Liver (tissue), 10 donors: ENCODE measurements at places on chromosomes 7 and 10.

DNA sequence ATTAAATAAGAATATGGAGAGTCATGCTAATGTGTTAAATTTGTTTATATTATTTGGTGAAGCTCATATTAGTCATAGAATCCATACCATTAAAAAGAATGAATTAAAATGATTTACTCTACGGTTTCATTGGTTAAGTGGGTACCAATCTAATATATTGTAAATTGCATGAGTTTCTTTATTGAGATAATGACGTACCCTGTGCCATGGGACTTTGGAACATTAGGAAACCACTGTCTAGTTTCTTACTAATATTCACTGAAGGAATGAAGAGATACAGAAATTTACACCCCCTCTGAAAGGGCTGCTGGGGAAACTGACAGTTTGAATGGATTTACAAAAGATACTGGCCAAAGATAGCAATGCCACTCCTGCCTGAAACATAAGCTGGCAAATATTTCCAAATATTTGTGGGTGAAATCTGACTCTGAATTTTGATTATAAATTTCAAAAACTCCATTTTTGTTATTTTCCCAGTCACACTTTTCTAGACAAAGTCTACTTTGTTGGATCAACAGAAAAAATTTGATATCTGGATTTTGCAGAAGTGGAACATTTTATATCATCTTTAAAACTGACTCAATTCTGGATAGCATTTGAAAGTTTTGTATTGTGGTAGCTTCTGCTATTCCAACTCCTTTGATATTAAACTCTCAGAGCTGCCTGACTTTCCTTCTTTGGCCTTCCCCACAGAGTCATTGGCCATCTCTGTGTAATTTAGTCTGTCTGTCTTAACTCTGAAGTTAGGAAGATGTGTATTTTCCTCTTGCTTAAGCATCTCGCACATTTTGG is 22.3 kb downstream of the MDFIC start:
- no peak overlapping the region for H3K27ac ChIP-seq
- DNase-seq: no peak
- peaks cover 4% of the 10 kb centered on the region for H3K4me1 ChIP-seq
- no peaks in the 10 kb centered on the region for H3K27me3 ChIP-seq

DNA sequence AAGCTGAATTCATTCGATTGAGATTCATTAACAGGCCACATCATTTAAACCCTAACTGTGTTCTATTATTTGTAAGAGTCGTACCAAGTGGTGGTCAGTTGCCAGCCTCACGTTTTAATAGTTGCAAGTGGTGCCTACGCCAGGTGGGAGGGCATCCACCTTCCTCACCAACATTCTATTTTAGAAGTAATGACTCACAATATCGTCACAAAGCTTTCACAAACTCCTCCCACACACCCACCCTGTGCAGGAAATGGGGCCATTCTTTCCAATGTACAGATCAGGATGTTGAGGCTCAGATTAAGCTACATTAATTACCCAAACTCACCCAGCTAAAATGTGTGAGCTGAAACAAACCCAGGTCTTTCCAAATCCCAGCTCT is 77.3 kb upstream of the SAMD8 start:
- DNase-seq: no peak
- H3K27me3 ChIP-seq: no peaks in the 10 kb centered on the region
- no peaks in the 10 kb centered on the region for H3K4me1 ChIP-seq
- no peak overlapping the region for H3K27ac ChIP-seq
- H3K4me3 ChIP-seq: no peak overlapping the region

- H3K4me1 ChIP-seq: no peaks in the 10 kb centered on the region
- peaks cover 2% of the 10 kb centered on the region for H3K36me3 ChIP-seq
- no peak for DNase-seq
- H3K4me3 ChIP-seq: no peak overlapping the region
Observed at GRCh38 chr10:74691164-74691563, 135.2 kb upstream of the KAT6B start.

GRCh38 chr7:119556436-119556835 is 716.5 kb upstream of the KCND2 start:
- H3K4me3 ChIP-seq: no peak overlapping the region
- no peaks in the 10 kb centered on the region for H3K4me1 ChIP-seq
- DNase-seq: no peak
- no peak overlapping the region for H3K27ac ChIP-seq
- no peaks in the 10 kb centered on the region for H3K36me3 ChIP-seq

- DNase-seq: no peak
- no peak overlapping the region for H3K27ac ChIP-seq
- no peaks in the 10 kb centered on the region for H3K4me1 ChIP-seq
- no peaks in the 10 kb centered on the region for H3K36me3 ChIP-seq
Observed at GRCh38 chr7:89618274-89618673, 536.0 kb upstream of the STEAP1 start.

GRCh38 chr7:15764851-15765382 is 78.4 kb upstream of the MEOX2 start:
- no peaks in the 10 kb centered on the region for H3K36me3 ChIP-seq
- H3K27ac ChIP-seq: no peak overlapping the region
- no peaks in the 10 kb centered on the region for H3K27me3 ChIP-seq
- no peak for DNase-seq
- H3K4me3 ChIP-seq: no peak overlapping the region

GRCh38 chr10:74058071-74058470 is 60.2 kb downstream of the VCL start:
- H3K4me1 ChIP-seq: peaks cover 2% of the 10 kb centered on the region
- no peak for DNase-seq
- no peak overlapping the region for H3K27ac ChIP-seq
- no peaks in the 10 kb centered on the region for H3K36me3 ChIP-seq

DNA sequence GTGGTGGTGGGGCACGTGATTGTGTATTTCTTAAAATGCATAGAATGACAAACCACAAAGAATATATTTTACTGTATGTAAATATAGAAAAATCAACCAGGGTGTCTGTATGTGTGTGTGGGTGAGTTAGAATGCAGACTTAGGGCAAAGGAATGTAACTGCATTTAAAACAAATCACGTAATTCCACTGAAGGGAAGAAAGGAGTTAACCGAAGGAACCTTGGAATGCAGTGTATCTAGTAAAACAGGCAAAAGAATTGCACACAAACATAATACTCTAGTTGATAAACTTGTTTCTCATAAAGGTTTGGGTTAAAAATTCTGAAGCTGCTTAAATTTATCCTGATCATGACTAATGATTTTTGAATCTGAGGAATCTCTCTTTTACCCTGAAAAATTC is 134.9 kb downstream of the ADRA2A start:
- no peak overlapping the region for H3K27ac ChIP-seq
- no peaks in the 10 kb centered on the region for H3K36me3 ChIP-seq
- H3K4me1 ChIP-seq: no peaks in the 10 kb centered on the region
- DNase-seq: no peak
- no peaks in the 10 kb centered on the region for H3K27me3 ChIP-seq

DNA sequence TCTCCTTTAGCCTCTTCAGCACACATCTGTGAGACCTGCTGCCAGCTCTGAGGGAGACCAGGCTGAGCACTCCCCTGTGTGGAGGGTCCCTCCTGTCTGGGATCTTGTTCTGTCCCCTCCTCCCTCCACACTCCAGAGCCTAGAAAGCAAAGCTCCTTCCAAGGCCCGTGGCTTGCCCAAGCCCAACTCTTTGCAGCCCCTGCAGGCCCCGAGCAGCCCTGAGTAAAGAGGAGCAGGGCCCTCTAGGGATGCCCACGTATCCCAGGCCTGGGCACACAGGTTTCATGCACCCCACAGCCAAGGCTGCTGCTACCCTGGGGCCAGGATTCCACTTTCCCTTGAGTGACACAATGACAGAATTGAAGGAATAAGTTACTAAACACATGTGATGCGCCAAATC is 24.0 kb downstream of the COBL start:
- no peak overlapping the region for H3K4me3 ChIP-seq
- no peaks in the 10 kb centered on the region for H3K4me1 ChIP-seq
- no peaks in the 10 kb centered on the region for H3K27me3 ChIP-seq
- no peak overlapping the region for H3K27ac ChIP-seq

GRCh38 chr7:35513195-35513594 is 181.7 kb downstream of the HERPUD2 start:
- no peaks in the 10 kb centered on the region for H3K36me3 ChIP-seq
- DNase-seq: no peak
- no peaks in the 10 kb centered on the region for H3K27me3 ChIP-seq
- H3K27ac ChIP-seq: no peak overlapping the region
- H3K4me3 ChIP-seq: no peak overlapping the region

GRCh38 chr10:61608255-61609033 is 54.3 kb upstream of the CABCOCO1 start:
- no peak overlapping the region for H3K4me3 ChIP-seq
- H3K4me1 ChIP-seq: no peaks in the 10 kb centered on the region
- no peaks in the 10 kb centered on the region for H3K36me3 ChIP-seq

DNA sequence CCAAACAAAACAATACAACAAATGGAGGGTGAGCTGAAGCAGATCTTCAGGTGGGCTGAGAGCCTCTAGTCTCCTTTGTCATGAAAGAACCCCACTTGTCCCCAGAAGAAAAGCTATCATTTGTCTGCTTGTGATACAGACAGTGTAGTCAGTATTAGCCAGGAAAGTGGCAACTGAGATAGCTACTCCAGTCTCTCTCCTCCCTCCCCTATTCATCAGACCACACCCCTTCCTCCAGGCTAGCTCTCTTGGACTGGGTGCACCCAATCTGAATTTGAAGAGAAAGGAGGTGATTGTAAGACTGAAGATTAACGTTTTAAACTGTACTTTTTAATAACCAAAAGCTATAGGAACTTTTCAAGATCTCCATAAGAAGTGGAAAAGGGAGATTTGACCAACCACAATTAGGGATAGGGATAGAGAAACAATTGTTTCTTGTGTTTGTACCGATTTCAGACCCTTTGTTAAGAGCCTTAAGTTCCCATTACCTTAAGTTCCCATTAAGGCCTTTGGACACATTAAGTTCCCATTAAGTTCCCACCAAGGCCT is 14.1 kb downstream of the BMPR1A start:
- H3K27me3 ChIP-seq: no peaks in the 10 kb centered on the region
- H3K27ac ChIP-seq: no peak overlapping the region
- H3K4me3 ChIP-seq: no peak overlapping the region
- no peaks in the 10 kb centered on the region for H3K36me3 ChIP-seq
- H3K4me1 ChIP-seq: no peaks in the 10 kb centered on the region
- DNase-seq: no peak

DNA sequence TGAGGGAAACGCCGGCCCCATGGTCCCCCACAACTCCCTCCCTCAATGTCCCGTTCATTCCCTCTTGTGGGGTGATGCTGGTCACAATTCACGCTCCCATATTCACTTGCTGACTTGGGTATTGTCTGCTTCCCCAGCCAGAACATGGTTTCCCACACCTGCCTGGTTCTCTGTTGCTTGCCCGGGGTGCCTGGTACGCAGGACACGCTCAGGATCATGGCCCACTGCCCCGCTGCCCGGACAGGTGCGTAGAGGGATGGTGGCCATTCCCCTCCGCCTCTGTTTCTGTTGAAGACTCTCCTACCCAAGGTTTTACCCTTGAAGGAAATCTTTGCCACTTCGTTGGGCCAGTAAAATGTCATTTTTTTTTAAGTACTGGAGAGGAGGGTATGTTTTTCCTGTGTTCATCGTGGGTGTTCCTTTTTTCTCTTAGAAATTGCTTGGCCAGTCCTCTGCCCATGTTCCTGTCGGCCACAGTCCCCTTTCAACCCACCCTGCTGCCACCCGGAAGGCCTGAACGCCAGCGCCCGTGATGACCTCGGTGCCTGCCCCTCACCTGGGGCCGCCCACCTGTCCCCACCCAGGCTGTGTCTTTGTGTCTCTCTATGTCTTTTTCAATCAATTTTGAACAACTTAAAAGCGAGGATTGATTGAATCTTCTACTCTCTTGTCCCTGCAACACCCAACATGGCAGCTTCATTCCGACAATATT is 38.2 kb downstream of the FOXL3 start:
- no peak for DNase-seq
- H3K36me3 ChIP-seq: no peaks in the 10 kb centered on the region
- no peak overlapping the region for H3K27ac ChIP-seq
- peaks cover 14% of the 10 kb centered on the region for H3K4me1 ChIP-seq

DNA sequence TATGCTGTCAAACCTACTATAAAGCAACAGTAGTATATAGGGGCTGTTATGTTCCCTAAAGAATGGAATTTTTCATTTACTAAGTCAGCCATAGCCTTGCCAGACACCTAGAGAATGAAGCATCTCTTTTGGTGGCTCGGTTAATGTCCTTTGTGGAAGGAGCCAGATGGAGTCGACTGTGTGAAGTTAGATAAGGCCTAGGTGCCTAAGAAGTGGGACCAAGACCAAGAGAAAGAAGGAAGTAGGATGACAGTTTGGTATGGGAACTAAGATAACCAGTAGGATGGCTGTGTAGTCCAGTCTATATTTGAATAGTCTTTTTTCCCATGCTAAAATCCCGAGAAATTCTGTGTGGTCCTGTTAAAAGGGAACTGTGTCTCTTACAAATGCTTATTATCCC is 62.2 kb downstream of the REEP3 start:
- no peaks in the 10 kb centered on the region for H3K4me1 ChIP-seq
- H3K27ac ChIP-seq: no peak overlapping the region
- no peak overlapping the region for H3K4me3 ChIP-seq
- no peaks in the 10 kb centered on the region for H3K36me3 ChIP-seq
- no peaks in the 10 kb centered on the region for H3K27me3 ChIP-seq

- DNase-seq: no peak
- H3K36me3 ChIP-seq: no peaks in the 10 kb centered on the region
- H3K4me1 ChIP-seq: no peaks in the 10 kb centered on the region
- no peaks in the 10 kb centered on the region for H3K27me3 ChIP-seq
- no peak overlapping the region for H3K4me3 ChIP-seq
- no peak overlapping the region for H3K27ac ChIP-seq
Observed at GRCh38 chr7:3955751-3956696, 655.0 kb downstream of the SDK1 start.
